Foreskin fibroblast (primary cell): ENCODE measurements at places on chromosomes 5 and 9.

GRCh38 chr9:136482046-136482792 is 621 bp downstream of the SEC16A start:
- DNase-seq: peak; percentile 27

DNA sequence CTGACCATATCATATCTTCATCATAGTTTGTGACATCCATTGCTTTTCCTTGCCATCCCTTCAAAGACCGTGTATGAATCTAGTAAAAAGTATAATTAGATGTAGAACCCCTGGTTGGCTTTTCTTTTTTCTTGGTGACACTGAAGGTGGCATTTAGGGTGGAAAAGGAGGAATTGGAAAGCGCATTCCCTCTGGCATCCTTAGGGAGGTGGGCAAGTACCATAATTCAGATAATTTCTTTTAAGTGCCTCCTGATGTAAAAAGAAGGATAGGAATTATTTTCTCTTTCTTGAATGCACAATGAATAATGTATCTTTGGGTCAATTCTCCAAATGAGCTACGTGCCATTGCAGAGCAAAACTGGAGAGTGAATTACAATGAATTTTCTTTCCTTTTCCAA is 73.2 kb upstream of the SMARCA2 start:
- DNase-seq: peak; percentile 1

GRCh38 chr5:92927291-92927778 is 653.7 kb downstream of the NR2F1-AS1 start:
- DNase-seq: peak; percentile 32

GRCh38 chr5:54040804-54041203 is 269.6 kb downstream of the ARL15 start:
- DNase-seq: no peak

DNA sequence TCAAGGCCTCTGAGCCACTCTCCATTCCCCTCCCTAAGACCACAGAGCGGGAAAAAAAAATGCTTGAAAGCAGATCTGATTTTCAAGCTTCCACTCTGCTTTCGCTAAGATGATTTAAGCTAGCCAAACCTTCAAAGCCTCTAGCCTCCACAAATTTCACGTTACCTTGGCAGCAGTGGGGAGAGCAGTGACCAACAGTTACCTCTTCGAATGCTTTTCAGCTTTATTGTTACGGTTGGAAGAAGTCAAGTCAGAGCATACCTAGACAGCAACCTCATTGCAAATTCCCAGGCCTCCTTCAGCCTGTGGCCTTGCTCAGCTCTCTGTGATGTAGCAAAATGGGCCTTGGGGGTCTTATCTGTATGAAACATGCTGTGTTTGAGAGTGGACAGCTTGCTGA is 89.6 kb downstream of the FRMD3 start:
- DNase-seq: no peak

DNA sequence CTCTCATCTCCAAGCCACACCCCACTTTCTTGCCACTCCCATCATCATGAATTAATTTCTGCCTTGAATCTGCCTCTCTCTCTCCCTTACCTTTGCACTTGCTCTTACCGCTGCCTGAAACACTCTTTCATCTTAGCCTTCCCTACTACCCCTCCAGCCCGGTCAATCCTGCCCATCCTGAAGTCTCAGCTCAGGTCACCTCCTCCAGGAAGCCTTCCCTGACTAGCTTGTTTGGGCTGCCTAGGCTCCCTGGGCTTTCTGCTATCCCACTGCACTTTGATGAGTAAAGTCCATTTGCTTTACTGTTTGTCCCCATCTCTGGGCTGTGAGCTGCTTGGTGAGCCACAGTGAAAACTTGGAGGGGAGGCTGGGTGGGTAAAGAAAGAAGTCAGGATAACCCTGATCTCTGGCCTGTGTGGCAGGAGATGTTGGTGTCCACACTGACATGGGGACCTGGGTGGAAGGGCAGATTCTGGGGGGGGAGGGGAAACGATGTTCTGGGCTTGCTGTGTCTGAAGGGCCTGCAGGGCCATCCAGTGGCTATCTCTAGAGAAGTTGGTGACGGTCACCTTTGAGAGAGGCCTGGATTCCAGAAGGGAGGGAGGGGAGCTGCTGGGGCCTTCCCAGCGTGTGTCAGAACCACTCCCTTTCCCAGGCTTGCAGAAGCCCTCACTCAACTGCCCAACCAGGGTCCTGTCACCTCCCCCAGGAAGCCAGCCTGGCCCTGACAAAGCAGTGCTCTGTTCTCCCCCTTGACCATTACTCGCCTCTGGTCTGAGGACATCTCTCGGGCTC is 75.0 kb upstream of the DAB2IP start:
- DNase-seq: no peak

DNA sequence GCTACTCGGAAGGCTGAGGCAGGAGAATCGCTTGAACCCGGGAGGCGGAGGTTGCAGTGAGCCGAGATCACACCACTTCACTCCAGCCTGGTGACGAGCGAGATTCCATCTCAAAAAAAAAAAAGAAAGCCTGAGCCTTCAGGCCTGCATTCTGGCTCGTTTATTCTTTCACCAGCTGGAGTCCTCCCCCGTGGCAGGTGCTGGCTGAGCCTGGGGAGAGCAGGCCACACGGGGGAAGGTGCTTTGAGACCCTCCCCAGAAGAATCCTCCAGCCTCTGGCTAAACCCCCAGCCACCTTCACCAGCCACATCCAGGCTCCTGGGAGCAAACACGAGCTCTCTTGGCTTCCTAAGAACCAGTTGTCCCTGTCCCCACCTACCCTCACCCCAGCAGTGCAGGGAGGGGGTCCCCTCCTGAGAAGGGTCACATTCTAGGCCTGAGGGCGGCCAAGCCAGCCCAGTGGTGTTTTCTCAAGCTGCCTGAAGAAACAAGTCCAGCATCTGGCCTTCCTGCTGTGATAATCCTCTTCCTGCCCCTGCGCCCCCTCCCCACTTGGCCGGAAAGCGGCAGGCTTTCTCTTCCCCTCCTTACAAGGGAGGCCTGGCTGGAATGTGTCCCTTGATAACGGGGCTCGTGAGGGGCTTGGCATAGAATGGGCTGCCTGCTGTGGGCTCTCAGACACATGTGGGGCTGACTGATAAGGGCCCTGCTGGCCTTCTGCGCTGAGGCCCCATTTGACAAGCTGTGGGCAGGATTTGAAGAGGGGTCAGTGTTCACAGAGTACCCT is 41.5 kb downstream of the PLPP7 start:
- no peak for DNase-seq

- no peak for DNase-seq
Observed at GRCh38 chr9:105171076-105171475, 73.4 kb upstream of the SLC44A1 start.

- DNase-seq: no peak
Observed at GRCh38 chr5:1548702-1549474, 25.1 kb upstream of the LPCAT1 start.

- DNase-seq: no peak
Observed at GRCh38 chr9:88051138-88051537, 76.8 kb upstream of the CDK20 start.

DNA sequence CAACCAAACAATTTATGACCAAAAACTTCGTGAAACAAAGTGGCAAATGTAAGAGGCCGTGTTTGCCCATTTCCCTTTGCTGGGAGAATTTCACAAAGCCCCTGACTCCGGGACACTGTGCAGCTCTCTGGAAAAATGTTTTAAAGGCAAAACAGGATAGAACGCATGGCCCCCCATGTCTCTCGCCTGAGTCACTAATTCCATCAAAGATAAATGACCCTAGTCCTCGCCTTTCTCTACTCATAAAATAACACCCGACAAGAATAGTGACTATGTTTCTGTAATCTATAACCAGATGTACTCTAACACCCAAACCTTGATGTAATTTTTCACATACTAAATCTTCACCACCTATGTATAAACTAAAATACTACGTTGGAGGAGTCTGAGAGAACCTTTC is 55.7 kb upstream of the SAP30L start:
- DNase-seq: no peak

GRCh38 chr5:124371111-124371706 is 375.2 kb downstream of the ZNF608 start:
- DNase-seq: peak; percentile 68

DNA sequence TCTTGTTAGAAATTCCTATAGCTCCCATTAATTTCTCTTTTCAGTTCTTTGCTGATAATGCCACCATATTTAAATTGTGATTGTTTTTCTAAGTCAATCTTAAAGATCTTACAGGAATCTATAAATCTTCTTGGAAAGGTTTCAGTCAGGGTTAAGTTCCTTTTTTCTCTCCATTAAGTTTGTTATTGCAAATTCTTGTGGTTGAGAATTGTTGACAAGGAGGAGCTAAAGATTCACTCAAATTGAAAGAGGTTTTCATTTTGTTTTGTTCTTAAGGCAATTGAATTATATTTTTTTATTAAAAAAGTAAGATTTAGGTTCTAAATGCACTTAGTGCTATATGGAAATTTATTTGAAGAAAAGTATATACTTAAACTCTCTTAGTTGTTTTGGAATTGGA is 213.4 kb downstream of the PRR16 start:
- DNase-seq: no peak

DNA sequence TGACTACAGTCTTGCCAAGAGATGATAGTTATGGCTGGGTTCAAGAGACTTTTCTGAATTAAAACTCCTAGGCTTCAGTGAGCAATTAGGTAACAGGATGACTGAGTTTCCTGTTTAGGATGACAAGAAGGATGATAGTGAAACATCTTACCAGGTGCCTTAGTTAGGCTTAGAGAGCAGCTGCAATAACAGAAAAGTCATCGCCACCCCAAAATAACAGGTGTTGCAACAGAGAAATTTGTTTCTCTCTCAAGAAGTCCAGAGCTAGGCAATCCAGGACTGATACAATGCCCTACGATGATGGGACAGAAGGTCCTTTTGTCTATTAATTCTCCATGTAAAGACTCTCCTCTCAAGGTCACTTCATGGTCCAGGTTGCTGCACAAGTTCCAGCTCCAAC is 361.8 kb downstream of the CAAP1 start:
- no peak for DNase-seq

DNA sequence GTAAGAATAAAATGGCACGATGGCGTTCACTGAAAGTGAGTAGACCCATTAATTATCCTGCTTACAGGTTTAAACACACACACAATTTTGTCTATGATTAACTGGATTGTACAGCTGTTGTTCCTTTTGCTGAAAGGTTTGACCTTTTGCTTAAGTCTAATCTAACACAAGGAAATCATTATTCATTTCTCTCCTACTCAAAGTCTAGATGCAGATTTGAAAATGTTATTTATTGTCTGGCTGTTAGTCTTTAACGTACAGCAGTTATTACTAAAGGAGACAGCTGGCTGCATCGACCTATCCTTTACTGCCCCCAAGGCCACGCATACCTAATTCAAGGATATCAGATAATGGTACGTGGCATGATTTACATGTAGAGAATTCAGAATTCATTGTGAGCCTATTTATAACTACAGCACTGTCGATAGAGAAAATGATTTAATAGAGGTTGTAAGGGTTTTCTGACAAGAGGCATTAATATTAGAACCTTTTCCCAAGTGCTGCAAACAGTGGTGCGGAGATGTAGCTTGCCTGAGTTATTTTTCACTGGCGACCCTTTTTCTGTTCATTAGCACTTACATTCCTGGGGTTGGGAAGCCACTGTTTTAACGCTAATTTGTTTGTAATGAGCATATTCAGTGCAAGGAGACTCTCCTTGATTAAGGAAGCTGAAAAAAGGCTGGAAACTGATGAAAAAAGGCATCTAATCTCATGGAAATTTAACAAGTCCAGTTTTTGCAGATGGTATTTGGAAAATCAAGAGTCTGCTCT is 368.4 kb upstream of the GRAMD2B start:
- DNase-seq: no peak

DNA sequence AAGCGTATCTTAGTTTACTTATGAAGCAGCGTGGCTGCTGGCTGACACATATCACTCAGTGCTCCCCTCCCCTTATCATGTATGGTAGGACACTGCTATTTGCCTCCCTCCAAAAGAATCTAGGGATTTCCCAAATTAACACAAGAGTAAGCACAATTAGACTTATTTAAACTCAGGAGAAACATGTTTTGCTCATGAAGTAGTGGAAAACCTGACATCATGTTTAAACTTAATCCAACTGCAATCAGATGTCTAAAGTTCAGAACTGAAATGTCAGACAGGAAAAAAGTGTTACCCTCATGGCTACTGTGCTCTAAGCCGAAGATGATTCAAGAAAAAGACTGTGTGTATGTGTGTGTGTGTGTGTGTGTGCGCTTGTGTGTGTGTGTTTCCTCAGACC is 324.1 kb upstream of the TNC start:
- no peak for DNase-seq

DNA sequence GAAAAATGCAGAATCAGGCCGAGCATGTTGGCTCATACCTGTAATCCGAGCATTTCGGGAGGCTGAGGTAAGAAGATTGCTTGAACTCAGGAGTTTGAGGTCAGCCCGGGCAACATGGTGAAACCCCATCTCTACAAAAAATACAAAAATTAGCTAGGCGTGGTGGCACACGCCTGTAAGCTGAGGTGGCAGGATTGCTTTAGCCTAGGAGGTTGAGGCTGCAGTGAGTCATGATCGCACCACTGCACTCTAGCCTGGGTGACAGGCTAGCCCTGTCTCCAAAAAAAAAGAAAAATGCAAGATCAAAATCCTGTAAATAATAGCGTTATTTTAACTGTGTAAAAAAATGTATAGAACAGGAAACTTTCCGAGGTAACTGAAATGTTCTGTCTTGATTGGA is 39.4 kb downstream of the RNF44 start:
- DNase-seq: peak; percentile 36

DNA sequence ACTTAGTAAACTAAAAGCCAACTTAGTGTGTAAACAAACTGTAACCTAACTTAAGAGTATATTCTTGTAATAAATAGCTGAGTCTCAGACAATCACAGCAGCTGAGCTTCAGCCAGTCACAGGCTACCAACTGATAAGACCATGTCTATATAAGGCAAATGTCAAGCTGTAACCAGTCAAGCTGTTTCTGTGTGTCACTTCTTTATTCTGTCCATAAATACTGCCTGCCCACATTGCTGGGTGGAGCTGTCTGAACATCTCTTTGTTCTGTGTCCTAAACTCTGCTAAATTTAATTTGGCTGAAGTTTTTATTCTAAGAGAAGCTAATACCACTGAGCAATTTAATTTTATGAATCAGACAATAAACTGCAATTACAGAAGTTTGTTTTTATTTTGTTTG is 412.1 kb upstream of the CDH10 start:
- DNase-seq: no peak

GRCh38 chr5:172896465-172896864 is 62.4 kb downstream of the ERGIC1 start:
- DNase-seq: peak; percentile 36
